Ovary (tissue), 10 donors: ENCODE measurements at places on chromosomes 16 and 17. TPM values are rescaled to one million over a fixed set of nuclear protein-coding genes. Genes with fewer than 3 reads are reported as not detected.

OMG gene
- total RNA-seq, result 1.1 TPM

- DNase-seq, result no peak
These were observed 14.5 kb downstream of the MAP1LC3B start for GRCh38 chr16:87406495-87407088.

GRCh38 chr16:81618187-81618586 is 160.9 kb upstream of the PLCG2 start:
- DNase-seq, result no peak

DNA sequence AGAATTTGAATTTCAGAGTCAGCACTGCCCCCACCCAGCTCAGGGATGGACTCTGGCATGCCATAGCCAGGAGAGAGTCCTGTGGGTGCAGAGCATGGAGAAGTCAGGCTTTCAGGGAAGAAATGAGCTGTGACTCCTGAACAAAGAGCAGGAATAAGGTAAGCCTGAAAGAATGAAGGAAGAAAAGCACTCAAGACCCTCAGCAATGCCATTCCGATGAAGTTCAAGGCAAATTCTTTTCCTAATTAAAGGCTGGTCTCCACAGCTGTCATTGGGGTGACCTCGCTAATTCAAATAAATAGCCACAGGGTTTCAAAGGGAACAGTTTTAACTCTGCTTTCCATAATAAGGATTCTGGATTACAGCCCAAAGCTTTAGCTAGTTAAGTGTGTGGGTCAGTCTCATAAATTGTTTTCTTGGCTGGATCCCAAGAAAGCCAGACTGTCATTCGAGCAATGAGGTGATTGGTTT is 31.7 kb downstream of the TOM1L2 start:
- DNase-seq, result no peak

DNA sequence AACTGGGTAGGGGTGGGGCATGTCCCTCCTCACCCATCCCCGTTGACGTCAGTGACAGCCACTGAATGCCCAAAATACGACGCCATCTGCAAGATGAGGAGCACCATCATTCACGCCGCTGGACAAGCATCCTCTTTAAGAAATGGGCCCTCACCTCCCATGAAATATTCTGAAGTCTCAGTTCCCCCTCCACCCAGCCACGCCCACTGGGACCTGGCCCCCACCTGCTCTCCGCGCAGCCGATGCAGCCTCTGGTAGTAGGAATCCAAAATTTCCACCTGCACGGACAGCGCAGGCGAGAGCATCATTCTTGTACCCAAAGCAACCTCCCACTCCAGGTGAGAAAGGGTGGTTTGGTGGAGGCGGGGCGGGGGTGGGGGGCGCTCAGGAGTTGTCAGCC is 5.6 kb downstream of the ITGA2B start:
- DNase-seq, result no peak

DNA sequence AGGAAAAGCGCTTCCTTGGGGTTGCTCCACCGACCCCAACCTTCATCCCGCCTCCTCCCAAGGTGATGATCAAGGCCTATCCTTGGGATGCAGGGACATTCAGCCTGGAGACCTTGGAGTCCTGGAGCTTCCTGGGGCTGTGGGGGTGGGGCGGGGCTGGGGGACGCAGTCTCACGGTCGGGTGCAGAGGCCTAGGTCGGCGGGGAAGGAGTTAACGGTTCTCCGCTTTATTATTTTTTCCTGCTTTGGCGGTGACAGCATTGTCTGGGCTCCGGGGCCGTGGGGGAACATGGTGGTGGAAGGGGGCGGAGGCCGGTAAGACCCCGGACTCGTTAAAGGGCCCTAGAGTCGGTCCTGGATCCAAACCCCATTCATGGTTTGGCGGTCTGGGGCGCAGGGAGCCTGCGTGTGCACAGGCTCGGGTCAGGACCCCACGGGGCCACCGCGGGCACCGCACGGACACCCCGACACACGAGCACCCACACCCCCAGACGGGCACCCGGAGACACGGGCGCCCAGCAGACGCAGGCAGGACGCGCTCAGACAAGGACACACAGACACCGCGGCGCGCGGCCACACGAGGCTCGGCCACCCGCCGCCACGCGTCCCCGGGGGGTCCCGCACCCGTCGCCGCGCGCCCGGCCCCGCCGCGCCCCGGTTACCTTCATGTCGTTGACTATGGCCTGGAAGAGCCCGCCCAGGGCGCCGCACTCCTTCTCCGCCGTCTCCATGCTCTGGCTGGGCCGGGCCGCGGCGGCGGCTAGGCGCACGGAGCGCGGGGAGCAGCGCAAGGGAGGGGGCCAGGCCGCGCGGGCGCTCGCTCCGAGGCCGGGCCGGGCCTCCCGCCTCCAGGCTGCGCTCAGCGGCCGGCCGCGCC is 554 bp downstream of the MTSS2 start:
- DNase-seq, result no peak

DNA sequence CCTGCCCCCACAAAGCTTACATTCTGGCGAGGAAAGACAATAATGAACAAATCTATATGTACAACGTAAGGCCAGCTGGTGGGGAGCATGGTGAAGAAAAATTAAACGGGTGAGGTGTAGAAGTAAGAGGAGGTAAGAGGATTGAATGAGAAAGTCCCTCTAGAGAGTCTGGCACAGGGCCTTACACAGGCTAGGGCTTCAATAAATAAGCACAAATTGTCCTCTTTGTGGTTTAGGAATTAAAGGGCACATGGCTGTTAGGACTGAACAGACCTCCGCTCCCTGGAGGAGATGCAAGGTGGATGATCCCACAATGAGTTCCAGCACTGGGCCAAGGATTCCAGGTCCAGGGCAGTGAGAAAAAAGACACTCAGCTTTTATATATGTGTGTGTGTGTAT is 43.1 kb upstream of the HAPSTR1 start:
- no peak for DNase-seq

DNA sequence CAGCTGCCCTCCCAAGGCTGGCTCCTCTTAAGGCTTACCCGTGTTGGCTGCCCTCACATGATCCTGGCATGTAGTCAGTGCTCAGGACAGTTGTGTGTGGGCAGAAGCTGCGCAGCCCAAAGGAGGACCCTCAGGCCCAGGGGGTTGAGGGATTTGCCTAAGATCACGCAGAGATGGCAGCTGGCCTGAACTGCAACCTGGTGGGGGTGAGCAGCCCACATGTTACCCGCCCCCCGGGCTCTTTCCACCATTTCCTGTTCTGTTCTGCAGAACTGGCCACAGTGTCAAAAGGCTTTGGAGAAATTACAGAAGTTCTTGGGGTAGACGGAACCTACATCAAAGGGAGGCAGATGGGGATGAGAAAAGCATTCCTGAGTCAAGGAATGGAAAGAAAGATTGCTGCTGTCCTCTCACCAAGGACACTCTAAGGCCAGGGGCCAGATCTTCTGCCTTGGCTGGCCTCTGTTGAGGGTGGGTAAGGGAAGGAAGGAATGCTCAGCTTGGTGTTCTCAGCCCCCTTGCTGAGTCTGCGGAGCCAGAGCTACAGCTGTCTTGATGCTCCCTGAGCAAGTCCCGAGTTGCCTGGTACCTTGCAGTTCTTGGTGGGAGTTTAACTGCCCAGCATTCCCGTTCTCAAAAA is 53.0 kb downstream of the EPN2 start:
- DNase-seq, result peak; percentile 50
